ENCODE measurements at places on chromosomes 6 and 20. TPM values are rescaled to one million over a fixed set of nuclear protein-coding genes. Genes with fewer than 3 reads are reported as not detected.
A peak's percentile ranks its signal among the peaks of the same experiment; 100 is the strongest.

Gene SLC26A8
- not detected for total RNA-seq

- no peaks in the 10 kb centered on the region for H3K36me3 ChIP-seq
- H3K27me3 ChIP-seq, result peaks cover 2% of the 10 kb centered on the region
- peaks cover 44% of the 10 kb centered on the region for H3K4me1 ChIP-seq
These were observed 27.1 kb downstream of the RIPOR3 start for GRCh38 chr20:50664254-50664653.

Gene FAM162B
- 1.8 TPM for total RNA-seq

GRCh38 chr6:119156757-119157505, 78.5 kb upstream of the FAM184A start:
- peaks cover 7% of the 10 kb centered on the region for H3K27me3 ChIP-seq
- H3K4me3 ChIP-seq, result no peak overlapping the region
- H3K27ac ChIP-seq, result no peak overlapping the region
- no peaks in the 10 kb centered on the region for H3K4me1 ChIP-seq
- peak; percentile 49 for DNase-seq

DNA sequence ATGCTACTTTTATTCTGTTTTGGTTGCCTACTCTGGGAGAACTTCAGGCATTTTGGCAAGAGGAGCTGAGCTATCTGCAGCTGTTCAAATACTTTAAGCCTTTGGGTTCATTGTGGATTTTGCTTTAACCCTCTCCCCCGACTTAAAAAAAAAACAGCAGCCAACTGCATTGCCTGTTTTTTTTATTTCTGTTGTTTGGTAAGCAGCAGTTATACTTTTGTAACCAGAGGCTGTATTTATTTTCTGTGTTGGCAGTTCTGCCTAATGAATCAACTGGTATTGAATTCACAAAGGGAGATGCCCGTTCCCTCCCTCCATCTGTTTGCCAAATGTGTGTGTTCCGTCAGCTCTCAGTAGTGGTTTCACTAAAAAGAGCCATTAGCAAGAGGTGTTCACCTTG, 484.0 kb downstream of the UTRN start:
- no peak for DNase-seq
- no peaks in the 10 kb centered on the region for H3K4me1 ChIP-seq
- no peak overlapping the region for H3K4me3 ChIP-seq
- H3K27ac ChIP-seq, result no peak overlapping the region

Gene NRSN1
- 0.17 TPM for total RNA-seq

DNA sequence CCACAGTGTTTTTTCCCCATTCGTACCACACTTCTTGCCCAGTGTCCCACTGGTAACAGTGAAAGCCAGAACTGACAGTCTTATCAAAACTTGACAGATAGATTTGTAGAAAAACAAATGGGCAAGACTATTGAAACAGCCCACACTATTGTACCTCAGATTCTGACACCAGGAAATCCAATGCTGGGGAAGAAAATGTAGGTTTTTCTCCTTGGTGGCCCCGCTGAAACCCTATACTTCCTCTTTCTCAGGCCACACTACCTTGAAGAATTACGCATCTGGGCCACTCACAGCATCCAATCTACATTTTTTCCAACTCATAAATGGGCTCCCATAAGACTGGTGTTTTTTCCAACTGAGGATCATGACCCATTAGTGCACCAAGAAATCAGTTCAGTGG, 90.9 kb upstream of the HDDC2 start:
- H3K36me3 ChIP-seq, result no peaks in the 10 kb centered on the region
- no peak overlapping the region for H3K4me3 ChIP-seq
- no peak for DNase-seq

- H3K4me3 ChIP-seq, result no peak overlapping the region
- no peaks in the 10 kb centered on the region for H3K27me3 ChIP-seq
- no peak for DNase-seq
- H3K4me1 ChIP-seq, result peaks cover 8% of the 10 kb centered on the region
- H3K27ac ChIP-seq, result no peak overlapping the region
These were observed 30.8 kb downstream of the IL20RA start for GRCh38 chr6:137013738-137014602.

Gene ATP5F1E
- 75.6 TPM for total RNA-seq

DNA sequence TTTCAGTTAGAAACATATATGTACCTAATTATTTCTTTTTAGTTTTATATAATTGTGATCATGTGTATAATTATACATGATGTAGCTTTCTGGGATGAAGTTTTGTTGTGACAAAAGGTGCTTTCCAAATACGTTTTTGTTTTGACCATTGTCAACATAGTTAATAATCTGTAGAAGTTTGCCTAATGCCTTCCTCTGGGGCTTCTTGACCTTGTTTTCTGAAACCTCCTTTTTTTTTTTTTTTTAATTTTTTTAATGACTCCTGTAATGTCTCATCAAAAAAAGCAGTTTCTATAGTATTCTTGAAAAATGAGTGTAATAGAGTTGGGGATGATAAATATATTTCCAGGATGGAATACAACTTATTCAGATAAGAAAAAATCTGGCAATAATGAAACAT, 434.7 kb upstream of the SOX4 start:
- no peak for DNase-seq
- H3K36me3 ChIP-seq, result no peaks in the 10 kb centered on the region
- no peak overlapping the region for H3K4me3 ChIP-seq
- H3K4me1 ChIP-seq, result peaks cover 11% of the 10 kb centered on the region
- H3K27ac ChIP-seq, result no peak overlapping the region

Gene CYP21A2
- total RNA-seq, result 0.14 TPM

GRCh38 chr6:126396131-126396530, 56.2 kb downstream of the CENPW start:
- no peak overlapping the region for H3K4me3 ChIP-seq
- H3K36me3 ChIP-seq, result peaks cover 4% of the 10 kb centered on the region
- H3K27ac ChIP-seq, result no peak overlapping the region
- H3K27me3 ChIP-seq, result no peaks in the 10 kb centered on the region

Gene ANKRD66
- 0.34 TPM for total RNA-seq

DNA sequence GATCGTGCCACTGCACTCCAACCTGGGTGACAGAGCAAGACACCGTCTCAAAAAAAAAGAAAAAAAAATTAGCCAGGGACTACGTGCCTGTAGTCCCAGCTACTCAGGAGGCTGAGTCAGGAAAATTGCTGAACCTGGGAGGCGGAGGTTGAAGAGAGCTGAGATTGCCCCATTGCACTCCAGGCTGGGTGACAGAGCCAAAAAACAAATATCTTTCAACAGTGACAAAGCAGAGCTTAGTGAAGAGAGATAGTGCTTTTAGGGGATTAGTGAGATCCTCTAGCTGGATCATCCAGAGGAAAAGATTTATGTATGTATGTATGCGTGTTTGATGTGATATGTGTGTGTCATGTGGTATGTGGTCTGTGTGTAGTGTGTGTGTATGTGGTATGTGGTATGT, 56.6 kb downstream of the IL22RA2 start:
- H3K27me3 ChIP-seq, result no peaks in the 10 kb centered on the region
- DNase-seq, result no peak
- H3K4me1 ChIP-seq, result no peaks in the 10 kb centered on the region
- H3K36me3 ChIP-seq, result no peaks in the 10 kb centered on the region
- no peak overlapping the region for H3K27ac ChIP-seq

- H3K4me3 ChIP-seq, result no peak overlapping the region
- DNase-seq, result no peak
- no peak overlapping the region for H3K27ac ChIP-seq
These were observed 39.7 kb upstream of the PHIP start for GRCh38 chr6:79117752-79118151.

DNA sequence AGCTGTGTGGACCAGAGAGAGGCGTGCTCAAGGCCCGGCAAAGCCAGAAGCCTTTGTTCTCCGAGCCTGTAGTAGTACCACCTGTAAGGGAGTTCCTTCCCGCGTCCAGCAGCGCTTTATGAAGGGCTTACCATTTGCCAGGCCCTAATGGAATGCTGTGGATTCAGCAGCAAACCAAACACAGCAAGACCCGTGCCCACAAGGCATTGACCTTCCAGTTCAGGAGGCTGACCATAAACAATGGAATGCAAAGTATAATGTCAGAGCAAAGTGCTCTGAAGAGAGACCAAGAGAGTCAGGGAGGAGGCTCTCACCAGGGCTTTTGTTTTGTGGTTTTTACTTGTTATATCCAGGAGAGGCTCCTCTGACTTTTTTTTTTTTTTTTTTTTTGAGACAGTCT, 209.8 kb downstream of the ZMYND8 start:
- no peak for DNase-seq
- no peaks in the 10 kb centered on the region for H3K36me3 ChIP-seq

Gene SPATS1
- total RNA-seq, result not detected

Gene SYCP2
- 0.88 TPM for total RNA-seq

Gene GRM1
- total RNA-seq, result 0.43 TPM

Gene GMNN
- total RNA-seq, result 38.0 TPM

Gene BMP6
- total RNA-seq, result 1.8 TPM

DNA sequence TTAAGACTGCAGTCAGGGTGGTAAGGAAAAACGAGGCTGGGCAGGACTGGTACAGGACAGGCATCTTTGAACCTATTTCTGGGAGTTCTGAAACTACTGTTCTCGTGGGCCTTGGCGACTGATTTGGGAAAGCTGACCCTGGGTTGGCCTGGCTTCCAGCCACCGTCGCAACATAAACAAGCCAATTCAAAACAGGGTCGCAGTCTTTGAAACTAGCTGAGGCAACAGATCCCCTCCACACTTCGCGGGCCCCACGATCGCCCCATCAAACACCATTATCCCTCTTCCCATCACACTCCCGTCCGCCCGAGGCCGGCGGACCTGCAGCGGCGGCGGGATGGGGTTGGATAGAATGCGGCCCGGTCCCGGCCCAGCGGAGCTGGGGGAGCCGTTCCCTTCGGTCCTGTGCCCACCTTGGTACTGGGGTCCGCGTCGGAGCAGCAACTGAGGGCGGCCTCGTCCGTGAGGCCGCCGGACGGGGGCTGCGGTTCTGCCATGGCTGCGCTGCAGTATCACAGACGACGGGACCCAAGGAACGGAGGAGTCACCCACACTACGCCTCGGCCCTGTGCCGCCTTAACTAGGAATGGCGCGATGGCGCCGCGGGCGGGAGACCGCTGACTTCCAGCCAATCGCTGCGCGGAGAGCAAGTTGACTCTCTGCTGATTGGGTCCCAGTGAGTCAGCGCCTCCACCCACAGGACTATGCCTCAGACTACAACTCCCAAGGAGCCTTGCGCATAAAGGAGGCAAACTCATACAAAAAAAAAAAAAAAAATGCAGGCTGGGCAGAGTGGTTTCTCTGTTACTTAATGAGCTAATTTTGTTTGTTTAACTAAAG, at the start of gene GLO1:
Gene GLO1, minus strand, starts transcription at position 588 of the 840 bp plus-strand sequence. Its CDS starts 91 bp downstream, at position 497.
- peaks cover 3% of the 10 kb centered on the region for H3K4me1 ChIP-seq
- H3K4me3 ChIP-seq, result peak within 1 kb of the TSS; percentile 94
- H3K27me3 ChIP-seq, result peaks cover 3% of the 10 kb centered on the region
- H3K27ac ChIP-seq, result peak within 1 kb of the TSS; percentile 90
- DNase-seq, result peak; percentile 97
- peaks cover 39% of the 10 kb centered on the region for H3K36me3 ChIP-seq

- H3K36me3 ChIP-seq, result peaks cover 5% of the 10 kb centered on the region
- no peaks in the 10 kb centered on the region for H3K27me3 ChIP-seq
- H3K4me1 ChIP-seq, result peaks cover 10% of the 10 kb centered on the region
- H3K27ac ChIP-seq, result no peak overlapping the region
- DNase-seq, result no peak
These were observed 160.2 kb downstream of the MTFR2 start for GRCh38 chr6:136089876-136090275.

DNA sequence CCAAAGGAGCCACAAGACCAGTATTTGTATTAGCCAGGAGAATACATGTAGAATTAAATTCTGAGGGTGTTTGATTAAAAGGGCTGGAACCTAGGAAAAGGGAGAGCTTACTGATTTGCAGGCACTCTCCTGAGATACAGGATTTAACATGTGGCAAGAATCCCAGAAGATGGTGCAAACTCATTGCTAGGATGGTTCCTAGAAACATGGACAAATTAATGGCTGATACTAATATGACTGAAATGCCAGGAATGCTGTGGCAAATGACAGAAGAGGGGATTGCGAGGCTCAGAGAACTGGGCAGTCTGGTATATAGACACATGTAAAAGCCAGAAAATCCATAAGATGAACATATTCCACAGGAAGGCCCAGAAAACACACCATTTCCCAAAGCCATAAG, 118.1 kb downstream of the RWDD2A start:
- H3K36me3 ChIP-seq, result no peaks in the 10 kb centered on the region
- no peaks in the 10 kb centered on the region for H3K27me3 ChIP-seq
- no peak overlapping the region for H3K4me3 ChIP-seq

Gene RIMS1
- 3.7 TPM for total RNA-seq

Gene NANP
- 6.3 TPM for total RNA-seq

- H3K27me3 ChIP-seq, result peaks cover 63% of the 10 kb centered on the region
- H3K4me3 ChIP-seq, result no peak overlapping the region
- H3K36me3 ChIP-seq, result no peaks in the 10 kb centered on the region
- H3K4me1 ChIP-seq, result no peaks in the 10 kb centered on the region
- H3K27ac ChIP-seq, result no peak overlapping the region
These were observed 12.1 kb upstream of the PAX1 start for GRCh38 chr20:21693322-21693721.

DNA sequence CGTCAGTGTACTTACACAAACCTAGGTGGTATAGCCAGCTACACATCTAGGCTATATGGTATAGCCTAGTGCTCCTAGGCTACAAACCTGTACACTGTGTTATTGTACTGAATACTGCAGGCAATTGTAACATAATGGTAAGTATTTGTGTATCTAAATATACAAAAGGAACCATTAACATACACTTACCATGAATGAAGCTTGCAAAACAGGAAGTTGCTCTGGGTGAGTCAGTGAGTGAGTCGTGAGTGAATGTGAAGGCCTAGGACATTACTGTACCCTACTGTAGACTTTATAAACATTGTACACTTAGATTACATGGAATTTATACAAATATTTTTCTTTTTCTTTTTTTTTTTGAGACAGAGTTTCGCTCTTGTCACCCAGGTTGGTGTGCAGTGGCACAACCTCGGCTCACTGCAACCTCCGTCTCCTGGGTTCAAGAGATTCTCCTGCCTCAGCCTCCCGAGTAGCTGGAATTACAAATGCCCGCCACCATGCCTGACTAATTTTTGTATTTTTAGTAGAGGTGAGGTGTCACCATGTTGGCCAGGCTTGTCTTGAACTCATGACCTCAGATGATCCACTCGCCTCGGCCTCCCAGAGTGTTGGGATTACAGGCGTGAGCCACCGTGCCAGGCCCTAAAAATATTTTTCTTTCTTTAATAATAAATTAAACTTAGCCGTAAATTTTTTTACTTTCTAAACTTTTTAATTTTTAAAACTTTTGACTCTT, 15.4 kb upstream of the KIAA1755 start:
- H3K27ac ChIP-seq, result no peak overlapping the region
- peaks cover 15% of the 10 kb centered on the region for H3K4me1 ChIP-seq
- no peak for DNase-seq
- H3K27me3 ChIP-seq, result peaks cover 2% of the 10 kb centered on the region
- no peaks in the 10 kb centered on the region for H3K36me3 ChIP-seq

Gene ARMC12
- 1.8 TPM for total RNA-seq

DNA sequence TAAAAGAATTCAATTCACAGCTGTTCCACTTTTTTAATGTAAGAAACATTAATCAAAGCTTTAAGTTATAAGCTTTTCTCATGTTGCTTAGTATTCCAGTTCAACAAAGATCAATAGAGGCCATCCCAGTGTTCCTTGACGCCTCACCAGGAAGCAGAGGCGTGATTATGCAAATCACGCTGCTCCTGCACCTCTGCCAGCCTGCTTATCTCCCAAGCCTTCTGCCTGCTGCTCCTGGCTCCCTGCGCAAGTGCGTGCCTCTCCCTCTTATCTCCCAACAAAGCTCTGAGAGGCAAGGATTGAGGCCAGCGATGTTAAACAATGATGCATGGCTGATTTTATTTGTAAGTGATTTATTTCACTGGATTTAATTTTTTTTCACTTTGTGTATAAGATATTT, 42.8 kb downstream of the INSM1 start:
- H3K36me3 ChIP-seq, result no peaks in the 10 kb centered on the region
- peak overlapping the region; percentile 61 for H3K4me3 ChIP-seq
- DNase-seq, result no peak
- peaks cover 30% of the 10 kb centered on the region for H3K4me1 ChIP-seq

Gene ADGRF4
- total RNA-seq, result 2.3 TPM
